ENCODE measurements at places on chromosomes 12 and 14.

- no peak for DNase-seq
Measured at GRCh38 chr12:122004633-122005071, 17.0 kb upstream of the BCL7A start.

GRCh38 chr12:126772171-126772864 is 1494.7 kb upstream of the TMEM132C start:
- DNase-seq: no peak

DNA sequence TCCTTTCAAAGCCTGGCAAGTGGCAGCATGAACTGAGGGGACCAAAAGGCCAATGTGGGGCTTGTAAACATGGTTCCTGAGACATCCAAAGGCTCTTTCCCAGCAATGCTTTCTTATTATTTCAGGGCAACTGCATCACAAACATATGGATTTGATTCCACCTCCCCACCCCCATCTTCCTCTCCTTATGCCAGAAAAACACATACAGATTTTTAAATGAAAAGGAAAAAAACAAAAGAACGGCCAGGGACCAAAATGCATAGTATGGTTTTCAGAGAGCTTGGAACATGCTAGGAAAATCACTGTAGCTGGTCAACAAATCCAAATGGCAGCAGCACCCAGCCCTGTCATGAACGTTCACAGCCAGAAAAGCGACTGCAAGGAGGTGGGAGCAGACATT is 167.6 kb downstream of the ANO2 start:
- no peak for DNase-seq

GRCh38 chr12:39923364-39923763 is 182.5 kb downstream of the SLC2A13 start:
- DNase-seq: no peak

DNA sequence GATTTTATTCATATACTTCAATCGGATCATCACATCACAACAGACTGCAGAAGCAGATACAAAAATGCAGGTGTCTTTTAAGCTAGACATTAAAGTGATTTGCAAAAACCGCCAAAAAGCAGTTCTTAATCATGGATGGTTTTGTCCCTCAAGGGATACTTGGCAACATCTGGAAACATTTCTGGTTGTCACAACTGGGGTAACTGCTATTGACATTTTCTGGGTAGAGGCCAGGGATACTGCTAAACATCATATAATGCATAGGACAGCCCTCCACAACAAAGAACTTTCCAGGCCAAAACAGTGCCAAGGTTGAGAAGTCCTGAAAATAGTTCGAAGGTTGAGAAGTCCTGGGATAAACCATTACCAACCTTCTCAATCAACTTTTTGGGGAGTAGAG is 101.8 kb upstream of the BBS10 start:
- DNase-seq: no peak

DNA sequence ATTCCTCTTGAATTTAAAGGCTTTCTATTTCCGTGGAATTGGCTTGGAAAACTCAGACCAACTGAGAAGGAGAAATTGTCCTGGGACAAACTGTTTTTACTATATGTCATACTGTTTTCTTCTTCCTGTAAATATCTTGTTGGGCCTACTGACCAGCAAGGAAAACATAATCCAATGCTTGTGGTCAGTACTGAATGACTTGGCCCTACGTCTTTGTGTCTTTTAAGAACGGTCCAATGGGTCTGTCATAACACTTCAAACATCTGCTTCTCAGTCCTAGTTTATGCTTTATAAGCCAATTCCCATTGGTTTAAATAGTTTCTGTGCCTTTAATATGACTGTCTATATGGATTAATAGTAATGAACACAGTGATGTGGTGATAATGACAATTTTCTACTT is 248.5 kb upstream of the DDHD1 start:
- no peak for DNase-seq

DNA sequence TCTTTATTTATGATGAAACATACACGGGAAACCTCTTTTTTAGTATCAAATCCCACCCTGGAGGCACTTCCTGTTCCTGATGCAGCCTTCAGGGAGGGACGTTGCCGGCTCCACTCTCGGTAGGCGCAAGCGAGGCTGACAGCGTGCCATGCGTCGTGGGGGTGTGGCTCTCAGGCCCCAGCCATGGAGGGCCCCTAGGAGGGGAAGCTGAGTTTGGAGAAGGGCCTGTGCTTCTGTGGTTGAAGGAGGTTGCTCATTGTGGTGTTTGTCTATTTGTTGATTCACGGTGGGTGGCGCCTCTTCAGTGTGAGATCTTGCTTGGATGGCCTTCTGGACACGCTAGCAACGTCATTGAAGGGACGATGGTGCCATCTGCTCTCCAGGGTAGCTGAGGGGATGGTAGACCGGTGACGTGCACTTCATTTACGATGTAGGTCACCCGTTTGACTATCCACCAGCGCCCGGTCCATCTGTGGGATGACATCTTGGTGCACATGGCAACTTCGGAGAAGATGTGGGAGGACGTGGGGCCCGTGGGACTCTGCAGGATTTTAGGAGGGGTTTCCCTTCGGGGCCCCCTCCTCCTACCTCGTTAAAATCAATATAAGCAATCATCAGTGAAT is 126.3 kb upstream of the RTL1 start:
- DNase-seq: no peak

GRCh38 chr12:89884416-89884898 is 175.8 kb upstream of the ATP2B1 start:
- no peak for DNase-seq

GRCh38 chr12:57605811-57606311 is 1.2 kb downstream of the DTX3 start:
- no peak for DNase-seq

- DNase-seq: no peak
Measured at GRCh38 chr14:26187996-26188620, 409.7 kb downstream of the NOVA1 start.

GRCh38 chr12:102413396-102413795 is 67.0 kb downstream of the IGF1 start:
- no peak for DNase-seq

DNA sequence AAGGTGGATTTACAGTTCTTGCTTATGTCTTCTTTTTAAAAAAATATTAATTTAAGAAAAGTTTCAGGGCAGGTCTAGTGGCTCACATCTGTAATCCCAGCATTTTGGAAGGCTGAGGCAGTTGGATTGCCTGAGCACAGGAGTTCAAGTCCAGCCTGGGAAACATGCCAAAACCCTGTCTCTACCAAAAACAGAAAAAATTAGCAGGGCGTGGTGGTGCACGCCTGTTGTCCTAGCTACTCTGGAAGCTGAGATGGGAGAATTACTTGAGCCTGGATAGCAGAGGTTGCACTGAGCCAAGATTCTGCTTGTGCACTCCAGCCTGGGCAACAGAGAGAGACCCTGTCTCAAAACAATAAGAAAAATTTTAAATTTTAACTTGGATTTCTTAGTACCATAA is 5.4 kb upstream of the TAS2R46 start:
- DNase-seq: no peak

Data from activated CD4-positive, alpha-beta T cell treated with anti-CD3 and anti-CD28 coated beads for 1 hour (primary cell).